ENCODE measurements at places on chromosomes 11 and 22.

GRCh38 chr11:132980670-132981069, 551.6 kb downstream of the OPCML start:
- no peak for DNase-seq

- DNase-seq = no peak
Measured at GRCh38 chr11:134737563-134738510, 325.8 kb upstream of the B3GAT1 start.

GRCh38 chr11:124821995-124822730, 22.0 kb upstream of the MSANTD2 start:
- no peak for DNase-seq

- no peak for DNase-seq
Measured at GRCh38 chr11:79960461-79960860, 519.6 kb upstream of the TENM4 start.

GRCh38 chr22:47195156-47195483, 432.7 kb downstream of the TBC1D22A start:
- DNase-seq = no peak

GRCh38 chr11:67267188-67268080, 1.2 kb downstream of the GRK2 start:
- DNase-seq = no peak

- DNase-seq = no peak
Measured at GRCh38 chr11:129612447-129612961, 203.1 kb upstream of the TMEM45B start.

DNA sequence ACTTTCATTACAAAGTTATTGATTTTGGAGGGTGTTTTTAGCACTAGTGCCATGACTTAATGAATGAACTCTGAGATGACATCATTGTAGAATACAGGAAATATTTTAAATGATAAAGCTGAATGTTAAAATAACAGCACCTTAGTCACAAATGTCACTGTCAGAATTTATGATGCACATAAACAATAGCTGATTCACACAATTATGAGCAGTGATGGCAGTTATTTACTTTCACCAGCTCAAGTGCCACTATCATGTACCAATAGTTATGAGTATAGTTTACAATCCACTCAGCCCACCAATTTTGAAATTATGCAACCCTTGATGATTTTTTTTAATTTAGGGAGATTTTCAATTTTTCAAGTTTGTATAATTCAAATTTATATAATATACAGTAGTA, 23.0 kb downstream of the SERPING1 start:
- no peak for DNase-seq

GRCh38 chr11:68751331-68751856, at the start of gene TESMIN:
TSS of gene TESMIN (minus strand) at chr11:68751520. CDS start at chr11:68750660, 860 bp downstream.
- peak; percentile 92 for DNase-seq

GRCh38 chr11:36876266-36876665, 278.2 kb upstream of the RAG2 start:
- no peak for DNase-seq

GRCh38 chr11:119739021-119739703, 10.2 kb upstream of the NECTIN1 start:
- DNase-seq = no peak

DNA sequence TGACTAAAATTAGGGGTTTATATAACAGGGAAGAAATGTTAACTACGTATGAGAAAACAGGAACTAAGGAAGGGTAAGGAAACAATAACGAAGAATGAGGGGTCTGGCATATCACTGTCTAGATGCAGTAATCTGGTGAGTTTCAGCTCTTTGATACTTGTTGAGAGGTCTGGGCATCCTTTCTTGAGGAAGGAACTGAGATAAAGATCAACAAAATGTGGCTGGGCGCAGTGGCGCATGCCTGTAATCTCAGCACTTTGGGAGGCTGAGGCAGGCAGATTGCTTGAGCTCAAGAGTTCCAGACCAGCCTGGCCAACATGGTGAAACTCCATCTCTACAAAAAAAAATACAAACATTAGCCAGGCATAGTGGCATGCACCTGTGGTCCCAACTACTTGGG, 2.7 kb downstream of the DCDC1 start:
- DNase-seq = no peak

- DNase-seq = no peak
Measured at GRCh38 chr22:48939441-48940265, 888.0 kb downstream of the BRD1 start.

GRCh38 chr22:43411869-43412807, at the start of gene MPPED1:
TSS of gene MPPED1 (plus strand) at chr22:43412014. CDS start at chr22:43424986, 12,972 bp downstream.
- no peak for DNase-seq

Measured in activated naive CD4-positive, alpha-beta T cell (primary cell).